ENCODE measurements at places on chromosomes 5 and 9.
A peak's percentile ranks its signal among the peaks of the same experiment; 100 is the strongest.

DNA sequence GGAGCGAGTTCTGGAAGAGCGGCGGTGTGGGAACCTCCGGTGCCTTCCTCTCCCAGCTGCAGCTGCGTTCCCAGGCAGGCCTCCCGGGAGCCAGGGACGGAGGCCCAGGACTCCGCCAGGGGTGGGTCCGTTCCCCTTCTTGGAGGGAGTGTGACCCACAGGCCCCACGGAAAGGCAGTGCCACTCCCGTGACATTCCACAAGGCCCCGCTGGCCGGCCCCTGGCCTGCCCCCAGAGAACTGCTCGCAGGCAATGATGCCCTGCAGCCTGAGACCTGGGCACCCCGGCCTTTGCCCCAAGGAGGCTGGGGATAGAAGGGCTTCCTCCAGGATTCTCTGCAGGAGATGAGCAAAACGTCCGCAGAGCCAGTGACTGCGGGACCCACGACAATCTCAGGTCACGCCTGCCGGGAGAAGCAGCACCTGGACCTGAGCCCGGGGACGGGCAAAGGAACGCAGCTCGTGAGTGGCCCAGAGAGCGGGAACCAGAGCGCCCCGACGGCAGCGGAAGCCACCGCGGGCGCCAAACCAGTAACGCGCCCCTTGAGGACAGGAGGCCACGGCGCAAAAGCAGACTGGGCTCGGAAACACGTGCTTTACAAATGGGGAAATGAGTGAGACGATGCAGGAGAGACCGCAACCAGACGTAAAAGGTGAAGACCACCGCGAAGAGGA, 9.3 kb downstream of the OBP2B start:
- peak; percentile 56 for DNase-seq

- no peak for DNase-seq
Observed at GRCh38 chr9:97617939-97618416, 15.2 kb downstream of the TSTD2 start.

GRCh38 chr9:121362813-121363621, 7.0 kb downstream of the STOM start:
- DNase-seq, result no peak

DNA sequence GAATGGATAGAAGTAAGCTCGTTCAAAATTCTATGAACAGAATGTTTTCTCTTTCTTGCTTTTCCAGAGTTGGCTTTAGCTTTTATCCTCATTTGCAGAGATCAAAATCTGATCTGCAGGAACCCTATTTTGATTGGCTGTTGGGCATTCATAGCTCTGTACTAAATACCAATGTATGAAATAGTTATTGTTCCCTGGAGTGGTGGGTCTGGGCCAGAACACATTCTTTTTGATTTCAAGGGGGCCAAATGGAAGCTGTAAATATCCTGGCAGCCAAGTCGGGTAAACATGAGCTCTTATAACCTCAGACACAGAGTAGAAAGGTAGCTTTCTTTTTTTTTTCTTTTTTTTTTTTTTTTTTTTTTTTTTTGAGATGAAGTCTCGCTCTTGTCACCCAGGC, 241.5 kb downstream of the PDZD2 start:
- no peak for DNase-seq

DNA sequence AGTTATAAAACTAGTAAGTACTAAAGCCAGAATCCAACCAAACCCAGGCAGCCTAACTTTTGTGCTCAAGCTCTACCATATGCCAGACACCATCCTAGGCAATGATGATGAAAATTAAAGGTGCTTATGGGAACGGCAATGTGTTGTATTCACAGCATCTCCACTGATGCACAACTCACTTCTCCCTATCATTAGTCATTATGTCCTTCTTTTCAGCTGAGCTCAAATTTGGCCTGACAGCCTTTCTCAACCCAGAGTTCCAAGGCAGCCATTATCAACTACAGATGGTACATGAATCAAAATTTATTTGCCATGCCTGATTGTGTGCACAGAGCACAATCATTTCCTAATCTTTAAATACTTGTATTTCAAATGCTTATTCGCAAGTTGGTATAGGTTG, 121.6 kb upstream of the TNPO1 start:
- DNase-seq, result no peak

GRCh38 chr5:56012281-56012963, 17.7 kb upstream of the IL6ST start:
- no peak for DNase-seq

DNA sequence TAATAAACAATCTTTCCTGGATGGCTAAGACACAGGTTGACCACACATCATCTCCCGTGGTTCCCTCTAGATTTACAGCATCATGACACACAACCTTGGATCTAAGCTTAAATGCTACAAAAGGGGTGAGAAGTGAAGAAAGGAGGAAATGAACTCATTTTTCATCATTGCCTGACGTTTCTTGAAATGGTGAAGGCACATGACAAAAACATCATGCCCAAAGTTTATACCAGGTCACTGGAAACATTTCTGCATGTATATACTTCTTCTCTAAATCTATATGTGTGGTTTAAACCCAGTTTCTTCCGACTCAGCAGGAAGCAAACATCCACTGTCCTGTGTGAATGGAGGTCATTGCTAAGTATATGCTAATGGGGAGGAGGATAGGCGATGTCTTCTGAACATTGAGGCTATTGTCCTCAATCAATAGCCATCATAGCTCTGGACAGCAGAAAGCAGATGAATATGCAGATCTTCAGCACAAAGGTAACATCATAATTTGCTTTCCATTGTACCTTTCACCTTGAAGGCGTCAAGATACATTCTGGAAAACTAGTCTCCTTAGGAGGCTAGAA, 137.4 kb downstream of the MED27 start:
- DNase-seq, result no peak

- no peak for DNase-seq
Observed at GRCh38 chr9:21682981-21683380, 119.5 kb upstream of the MTAP start.

- DNase-seq, result peak; percentile 33
Observed at GRCh38 chr5:170562166-170562874, 58.5 kb downstream of the KCNIP1 start.

GRCh38 chr5:16712620-16713019, 95.8 kb upstream of the RETREG1 start:
- DNase-seq, result peak; percentile 45

- no peak for DNase-seq
Observed at GRCh38 chr9:69199769-69200470, 25.8 kb downstream of the TJP2 start.

- DNase-seq, result no peak
Observed at GRCh38 chr5:6704361-6704851, 8.8 kb upstream of the TENT4A start.

- DNase-seq, result no peak
Observed at GRCh38 chr9:104206766-104207165, 112.7 kb downstream of the SMC2 start.

- DNase-seq, result no peak
Observed at GRCh38 chr9:23598994-23599393, 227.0 kb downstream of the ELAVL2 start.

DNA sequence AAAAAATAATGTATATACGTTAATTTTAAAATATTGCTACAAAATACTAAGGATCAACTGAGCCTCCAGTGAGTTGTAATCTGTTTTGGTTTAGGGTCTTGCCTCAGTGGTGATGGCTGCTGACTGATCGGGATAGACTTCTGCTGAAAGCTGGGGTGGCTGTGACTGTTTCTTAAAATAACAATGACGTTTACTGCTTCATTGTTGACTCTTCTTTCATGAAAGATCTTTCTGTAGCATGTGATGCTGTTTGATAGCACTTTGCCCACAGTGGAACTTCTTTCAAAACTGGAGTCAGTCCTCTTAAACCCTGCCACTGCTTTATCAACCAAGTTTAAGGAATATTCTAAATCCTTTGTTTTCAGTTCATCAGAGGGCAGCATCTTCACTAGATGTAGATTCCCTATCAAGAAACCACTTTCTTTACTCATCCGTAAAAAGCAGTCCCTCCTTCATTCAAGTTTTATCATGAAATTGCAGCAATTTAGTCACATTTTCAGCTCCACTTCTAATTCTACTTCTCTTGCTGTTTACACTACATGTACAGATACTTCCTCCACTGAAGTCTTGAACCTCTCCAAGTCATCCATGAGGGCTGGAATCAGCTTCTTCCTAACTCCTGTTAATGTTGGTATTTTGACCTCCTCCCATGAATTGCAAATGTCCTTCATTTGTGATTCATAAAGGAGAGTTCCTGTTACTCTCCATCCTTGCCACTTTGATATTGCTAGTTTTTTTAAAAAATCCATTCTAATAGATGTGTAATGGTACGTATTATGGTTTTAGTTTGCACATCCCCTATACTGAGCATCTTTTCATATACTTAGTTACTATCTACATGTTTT, 41.5 kb upstream of the PTPDC1 start:
- no peak for DNase-seq

- no peak for DNase-seq
Observed at GRCh38 chr9:124797343-124798103, 20.6 kb downstream of the OLFML2A start.

DNA sequence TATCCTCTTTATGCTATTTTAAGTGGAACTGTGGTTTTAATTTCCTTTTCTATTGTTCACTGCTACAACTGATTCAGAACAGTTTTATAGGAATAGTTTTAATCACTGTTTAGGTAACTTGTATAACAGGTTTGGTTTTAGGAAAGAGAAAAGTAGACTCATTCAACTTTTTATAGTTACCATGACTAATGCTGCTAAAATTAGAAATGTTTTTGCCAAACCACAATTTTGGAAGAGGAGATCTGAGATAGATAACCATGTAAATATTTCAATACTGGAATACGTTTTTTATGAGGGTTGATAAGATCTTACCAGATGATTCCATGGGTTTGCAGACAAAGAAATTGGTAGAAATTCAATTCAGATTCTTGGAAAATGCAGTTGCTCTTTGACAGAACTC, 404.6 kb upstream of the ARRDC3 start:
- no peak for DNase-seq

DNA sequence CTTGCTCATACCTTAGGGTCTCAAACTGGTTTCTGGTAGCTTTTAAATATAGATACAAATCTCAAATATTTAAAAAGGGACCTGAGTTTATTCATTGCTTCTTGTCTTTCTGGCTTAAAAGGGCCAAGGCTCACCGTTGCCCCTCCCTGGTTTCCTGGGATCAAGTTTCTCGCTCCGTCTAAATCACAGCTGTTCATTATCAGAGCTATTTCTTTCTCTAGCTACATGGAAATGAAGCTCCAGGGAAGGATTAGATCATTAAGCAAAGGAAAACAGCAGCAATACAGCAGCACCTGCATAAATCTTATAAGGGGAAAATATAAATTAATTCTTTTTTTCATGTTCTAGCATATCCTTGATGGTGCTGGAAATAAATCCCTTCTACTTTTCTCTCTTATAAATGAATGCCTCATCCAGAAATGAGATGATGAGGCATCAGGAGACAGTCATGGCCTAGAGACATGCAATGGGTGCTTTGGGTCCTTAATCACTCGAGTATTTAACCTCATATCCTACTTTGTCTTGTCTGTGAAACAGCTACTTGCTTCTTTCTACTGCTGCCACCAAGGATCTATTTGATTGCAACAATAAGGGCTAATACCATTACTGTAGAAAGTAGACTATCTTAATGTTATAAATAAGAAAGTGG, 320.1 kb downstream of the TRPM3 start:
- DNase-seq, result no peak

GRCh38 chr9:132147331-132147730, 14.5 kb upstream of the NTNG2 start:
- no peak for DNase-seq

- no peak for DNase-seq
Observed at GRCh38 chr9:23538461-23539003, 287.5 kb downstream of the ELAVL2 start.

DNA sequence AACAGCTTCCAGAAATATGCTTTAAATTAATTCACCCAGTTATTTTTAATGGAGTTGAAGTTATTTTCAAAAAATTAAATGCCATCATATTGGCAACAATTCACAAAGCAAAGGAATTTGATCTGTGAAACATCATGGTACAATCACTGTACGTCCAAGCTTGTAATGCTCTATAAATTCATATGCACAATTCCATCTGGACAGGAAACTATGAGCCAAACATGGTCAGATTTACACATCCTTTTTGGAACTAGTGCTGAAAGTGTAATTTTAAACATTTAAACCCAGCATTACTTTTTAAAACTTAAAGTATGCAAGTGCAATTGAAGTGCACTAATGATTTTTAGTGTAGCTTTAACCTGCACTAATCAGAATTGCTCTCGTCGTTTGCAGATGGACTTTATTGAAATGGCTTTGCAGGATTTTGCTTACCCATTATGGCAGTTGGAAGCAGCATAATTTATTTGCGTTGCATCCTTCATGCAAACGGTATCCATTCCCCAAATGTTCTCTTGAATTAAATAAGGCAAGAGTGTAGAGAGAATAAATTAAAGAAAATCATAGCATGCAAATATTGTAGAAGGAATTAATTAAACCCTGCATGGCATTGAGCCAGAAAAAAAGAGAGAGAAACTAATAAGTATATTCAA, 21.0 kb upstream of the OR13F1 start:
- peak; percentile 19 for DNase-seq

DNA sequence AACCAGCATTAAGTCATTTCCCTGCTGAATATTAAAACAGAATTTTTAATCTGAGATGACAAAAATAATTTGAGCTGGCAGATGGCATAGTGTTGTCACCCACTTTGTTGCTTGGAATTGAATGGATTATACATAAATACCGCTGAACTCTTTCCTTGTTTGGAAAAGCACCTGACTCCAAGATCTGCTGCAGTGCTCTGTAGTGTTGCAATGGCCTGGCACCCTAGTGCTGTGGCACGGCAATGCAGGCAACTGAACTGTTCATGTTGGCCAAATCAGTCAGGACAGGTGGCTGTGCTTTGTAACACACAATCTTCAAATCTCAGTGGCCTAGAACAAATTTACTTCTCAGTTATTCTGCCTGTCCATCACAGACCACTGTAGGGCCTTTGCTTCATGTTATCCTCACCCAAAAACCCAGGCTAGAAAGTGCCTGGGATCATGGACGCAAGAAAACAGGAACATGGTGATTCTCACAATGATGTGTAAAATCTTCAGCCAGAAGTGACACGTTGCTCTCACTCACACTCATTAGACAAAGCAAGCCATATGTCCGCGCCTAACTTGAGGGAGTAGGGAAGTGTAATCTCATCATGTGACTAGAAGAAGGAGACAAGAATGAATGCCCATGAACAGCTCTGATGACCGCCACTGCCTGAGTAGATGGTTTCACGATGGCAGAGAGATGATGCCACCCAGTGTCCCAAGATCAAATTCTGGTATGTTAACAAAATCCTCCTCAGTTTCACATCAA, 191.9 kb upstream of the PUM3 start:
- no peak for DNase-seq

DNA sequence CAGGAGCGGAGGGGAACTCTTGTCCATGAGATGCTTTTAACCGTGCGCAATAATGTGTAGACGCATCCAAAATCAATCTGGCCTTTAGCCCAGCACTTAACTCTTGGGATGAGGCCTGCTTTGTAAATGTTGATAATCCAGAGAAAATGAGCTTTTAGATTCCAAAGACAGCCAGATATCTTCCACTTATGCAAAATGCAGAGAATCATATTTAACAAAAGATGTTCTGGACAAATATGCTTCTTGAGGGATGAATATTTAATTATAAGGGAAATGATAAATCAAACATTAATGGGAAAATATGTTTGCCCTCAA, 5.6 kb downstream of the S1PR3 start:
- no peak for DNase-seq

Measured in brain (organoid and tissue), 16 donors.